ENCODE measurements at places on chromosomes 16 and 17. TPM values are rescaled to one million over a fixed set of nuclear protein-coding genes. Genes with fewer than 3 reads are reported as not detected.

Gene MAP2K6
- total RNA-seq, result under 0.01 TPM

Gene C16orf92
- total RNA-seq, result not detected

Gene WSCD1
- 0.72 TPM for total RNA-seq

Gene ZG16
- total RNA-seq, result not detected

Gene BBS2
- total RNA-seq, result 48.4 TPM

Gene GNGT2
- not detected for total RNA-seq

Gene GPR139
- not detected for total RNA-seq

Gene GLP2R
- not detected for total RNA-seq

Gene SOX15
- not detected for total RNA-seq

Gene FBXL19
- total RNA-seq, result 15.2 TPM

Gene CACNG1
- not detected for total RNA-seq

Gene WNT9B
- total RNA-seq, result not detected

Gene NGFR
- total RNA-seq, result 0.81 TPM

Gene SEZ6L2
- 31.1 TPM for total RNA-seq

Gene CDRT15
- total RNA-seq, result not detected

Gene PIGW
- total RNA-seq, result 5.4 TPM

Gene TEX14
- total RNA-seq, result not detected

Gene PIK3R5
- total RNA-seq, result not detected

Gene SLC5A11
- not detected for total RNA-seq

Gene CCL1
- total RNA-seq, result not detected

Gene KRT28
- total RNA-seq, result not detected

Gene WFDC1
- 2.7 TPM for total RNA-seq

Gene C17orf50
- not detected for total RNA-seq

Gene CSNK1D
- 28.7 TPM for total RNA-seq

Gene MSRB1
- 13.7 TPM for total RNA-seq

Gene TMEM231
- 13.6 TPM for total RNA-seq

Gene TPSD1
- total RNA-seq, result not detected

Gene TRPV2
- total RNA-seq, result 32.7 TPM

Measured in cardiac atrium fibroblast (primary cell).